ENCODE measurements at places on chromosomes 6 and 20. TPM values are rescaled to one million over a fixed set of nuclear protein-coding genes. Genes with fewer than 3 reads are reported as not detected.
A peak's percentile ranks its signal among the peaks of the same experiment; 100 is the strongest.

Gene BMP7
- not detected for polyA plus RNA-seq

Gene TUBB1
- 2.6 TPM for polyA plus RNA-seq

Gene KCNQ5
- 1.3 TPM for polyA plus RNA-seq

Gene ULBP1
- not detected for polyA plus RNA-seq

Gene ARMH2
- not detected for polyA plus RNA-seq

Gene SIGLEC1
- 0.13 TPM for polyA plus RNA-seq

Gene REM1
- polyA plus RNA-seq = not detected

Gene MUC21
- polyA plus RNA-seq = not detected

Gene BFSP1
- 4.8 TPM for polyA plus RNA-seq

Gene SLC22A3
- polyA plus RNA-seq = 0.11 TPM

Gene TBXT
- not detected for polyA plus RNA-seq

- DNase-seq = no peak
- no peaks in the 10 kb centered on the region for H3K36me3 ChIP-seq
- H3K27me3 ChIP-seq = no peaks in the 10 kb centered on the region
- H3K4me3 ChIP-seq = no peak overlapping the region
- H3K4me1 ChIP-seq = no peaks in the 10 kb centered on the region
Observed at GRCh38 chr6:39254999-39255535, 25.8 kb upstream of the KCNK5 start.

GRCh38 chr6:30613251-30614043 lies 3.6 kb downstream of the PPP1R10 start:
- H3K4me1 ChIP-seq = peaks cover 70% of the 10 kb centered on the region
- peaks cover 29% of the 10 kb centered on the region for H3K27me3 ChIP-seq
- peak overlapping the region; percentile 73 for H3K4me3 ChIP-seq
- DNase-seq = no peak
- H3K36me3 ChIP-seq = peaks cover 42% of the 10 kb centered on the region
- peak overlapping the region; percentile 100 for H3K27ac ChIP-seq

DNA sequence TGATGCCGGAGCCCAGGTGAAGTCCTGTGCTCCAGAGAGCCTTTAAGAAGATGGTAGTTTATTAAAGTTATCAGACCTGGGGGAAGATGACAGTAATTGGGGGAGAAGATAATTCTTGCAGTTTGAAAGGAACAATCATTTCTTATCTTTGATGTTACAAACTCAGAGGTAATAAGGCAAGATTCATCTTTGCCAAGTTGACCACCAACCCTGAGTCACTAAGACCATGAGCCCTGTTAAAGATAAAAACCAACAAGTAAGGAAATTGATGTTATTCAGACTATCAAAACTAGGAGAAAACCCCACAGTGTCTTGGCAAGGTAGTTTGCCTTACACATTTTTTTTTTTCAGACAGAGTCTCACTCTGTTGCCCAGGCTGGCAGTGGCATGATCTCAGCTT lies 73.1 kb downstream of the MKKS start:
- no peak overlapping the region for H3K27ac ChIP-seq
- no peaks in the 10 kb centered on the region for H3K36me3 ChIP-seq
- peaks cover 2% of the 10 kb centered on the region for H3K27me3 ChIP-seq
- DNase-seq = no peak

GRCh38 chr6:161788531-161788930 lies 514.7 kb upstream of the AGPAT4 start:
- H3K27me3 ChIP-seq = peaks cover 7% of the 10 kb centered on the region
- DNase-seq = no peak
- no peak overlapping the region for H3K27ac ChIP-seq
- no peaks in the 10 kb centered on the region for H3K4me1 ChIP-seq
- no peak overlapping the region for H3K4me3 ChIP-seq

GRCh38 chr6:7919871-7920270 lies 9.3 kb upstream of the TXNDC5 start:
- H3K27me3 ChIP-seq = peaks cover 3% of the 10 kb centered on the region
- H3K27ac ChIP-seq = no peak overlapping the region
- H3K36me3 ChIP-seq = peaks cover under 1% of the 10 kb centered on the region
- no peak overlapping the region for H3K4me3 ChIP-seq
- no peaks in the 10 kb centered on the region for H3K4me1 ChIP-seq

- H3K4me3 ChIP-seq = no peak overlapping the region
- no peaks in the 10 kb centered on the region for H3K27me3 ChIP-seq
- H3K27ac ChIP-seq = no peak overlapping the region
- no peaks in the 10 kb centered on the region for H3K4me1 ChIP-seq
- H3K36me3 ChIP-seq = no peaks in the 10 kb centered on the region
- DNase-seq = no peak
Observed at GRCh38 chr6:68718385-68719073, 83.4 kb downstream of the ADGRB3 start.

- H3K36me3 ChIP-seq = peaks cover 10% of the 10 kb centered on the region
- peak overlapping the region; percentile 82 for H3K27ac ChIP-seq
- DNase-seq = no peak
- H3K4me1 ChIP-seq = peaks cover 58% of the 10 kb centered on the region
- H3K27me3 ChIP-seq = peaks cover 5% of the 10 kb centered on the region
Observed at GRCh38 chr20:35146299-35146919, 727 bp downstream of the EDEM2 start.

GRCh38 chr20:13006825-13007224 lies 1.9 kb upstream of the SPTLC3 start:
- DNase-seq = no peak
- H3K36me3 ChIP-seq = no peaks in the 10 kb centered on the region
- H3K4me3 ChIP-seq = no peak overlapping the region
- peaks cover 28% of the 10 kb centered on the region for H3K4me1 ChIP-seq

GRCh38 chr6:151243481-151243880 lies 3.7 kb downstream of the AKAP12 start:
- no peak for DNase-seq
- H3K27ac ChIP-seq = no peak overlapping the region
- H3K4me1 ChIP-seq = peaks cover 5% of the 10 kb centered on the region
- H3K27me3 ChIP-seq = peaks cover 6% of the 10 kb centered on the region
- no peaks in the 10 kb centered on the region for H3K36me3 ChIP-seq

DNA sequence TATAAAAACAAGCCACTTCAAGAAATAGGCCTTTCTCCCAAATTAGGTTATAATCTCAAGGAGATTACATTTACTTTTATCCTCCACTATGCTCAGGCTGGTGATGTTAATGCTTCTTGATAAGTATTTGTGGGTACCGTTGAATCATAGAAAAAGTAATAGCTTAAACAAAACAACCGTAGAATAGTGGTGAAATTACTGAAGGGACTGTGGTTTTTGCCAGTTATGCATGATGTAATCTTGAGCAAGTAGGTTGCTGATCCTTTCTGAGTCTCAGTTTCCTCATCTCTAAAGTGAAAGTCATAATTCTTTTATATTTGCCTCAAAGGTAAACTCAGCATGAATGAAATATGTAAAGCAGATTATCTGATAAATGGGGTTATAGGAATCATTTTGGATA lies 187.3 kb upstream of the JAG1 start:
- H3K27ac ChIP-seq = no peak overlapping the region
- no peak overlapping the region for H3K4me3 ChIP-seq
- H3K4me1 ChIP-seq = no peaks in the 10 kb centered on the region
- no peak for DNase-seq
- H3K36me3 ChIP-seq = no peaks in the 10 kb centered on the region

DNA sequence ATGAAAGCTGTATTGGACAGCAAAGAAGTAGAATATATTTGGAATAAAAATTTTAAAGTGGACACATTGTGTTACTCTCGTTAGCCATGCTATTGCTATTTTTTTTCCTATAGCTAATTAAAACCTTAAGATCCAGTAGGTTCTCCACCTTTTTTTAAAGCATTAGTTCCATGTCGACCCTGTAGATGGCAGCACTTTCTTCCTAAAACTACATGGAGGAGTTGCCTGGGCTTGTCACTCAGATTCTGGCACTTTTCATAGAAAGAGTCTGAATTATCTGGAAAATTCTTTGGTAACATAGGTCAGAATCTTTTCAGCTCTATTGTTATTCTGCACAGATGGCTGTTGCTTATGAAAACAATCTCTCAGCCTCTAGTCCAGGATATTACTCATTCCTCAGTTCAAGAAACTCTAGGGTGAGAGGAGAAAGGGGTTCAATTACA lies 42.0 kb upstream of the ESR1 start:
- H3K27me3 ChIP-seq = peaks cover 3% of the 10 kb centered on the region
- H3K4me1 ChIP-seq = peaks cover 6% of the 10 kb centered on the region
- no peak overlapping the region for H3K4me3 ChIP-seq

DNA sequence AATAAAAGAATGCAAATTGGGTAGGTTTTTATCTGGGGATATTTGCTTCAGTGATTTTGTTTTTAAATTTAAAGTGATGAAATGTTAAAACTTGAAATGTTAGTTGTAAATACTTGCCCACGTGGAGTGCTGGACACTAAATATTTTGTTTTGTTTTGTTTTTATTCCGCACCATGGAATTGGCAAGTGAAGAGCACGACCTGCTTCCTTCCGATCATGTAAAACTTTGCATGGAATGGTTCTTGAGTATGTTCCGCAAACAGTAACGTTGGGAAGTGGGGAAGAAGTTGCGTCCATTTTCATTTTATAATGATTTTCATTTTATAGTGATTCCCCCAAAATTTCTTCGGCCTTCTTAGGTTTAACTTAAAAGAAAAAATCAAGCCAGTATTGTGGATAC lies 765 bp downstream of the IRAK1BP1 start:
- no peaks in the 10 kb centered on the region for H3K36me3 ChIP-seq
- no peak for DNase-seq
- peak overlapping the region; percentile 91 for H3K27ac ChIP-seq
- H3K27me3 ChIP-seq = peaks cover 4% of the 10 kb centered on the region
- peak overlapping the region; percentile 97 for H3K4me3 ChIP-seq

- peaks cover 8% of the 10 kb centered on the region for H3K36me3 ChIP-seq
- peaks cover 12% of the 10 kb centered on the region for H3K4me1 ChIP-seq
- peak; percentile 27 for DNase-seq
- peak within 1 kb of the TSS; percentile 95 for H3K4me3 ChIP-seq
Observed at GRCh38 chr6:43455531-43456428, at the start of gene DLK2. Gene DLK2, minus strand, starts transcription at chr6:43455548. Its CDS starts 723 bp downstream, at chr6:43454825.

DNA sequence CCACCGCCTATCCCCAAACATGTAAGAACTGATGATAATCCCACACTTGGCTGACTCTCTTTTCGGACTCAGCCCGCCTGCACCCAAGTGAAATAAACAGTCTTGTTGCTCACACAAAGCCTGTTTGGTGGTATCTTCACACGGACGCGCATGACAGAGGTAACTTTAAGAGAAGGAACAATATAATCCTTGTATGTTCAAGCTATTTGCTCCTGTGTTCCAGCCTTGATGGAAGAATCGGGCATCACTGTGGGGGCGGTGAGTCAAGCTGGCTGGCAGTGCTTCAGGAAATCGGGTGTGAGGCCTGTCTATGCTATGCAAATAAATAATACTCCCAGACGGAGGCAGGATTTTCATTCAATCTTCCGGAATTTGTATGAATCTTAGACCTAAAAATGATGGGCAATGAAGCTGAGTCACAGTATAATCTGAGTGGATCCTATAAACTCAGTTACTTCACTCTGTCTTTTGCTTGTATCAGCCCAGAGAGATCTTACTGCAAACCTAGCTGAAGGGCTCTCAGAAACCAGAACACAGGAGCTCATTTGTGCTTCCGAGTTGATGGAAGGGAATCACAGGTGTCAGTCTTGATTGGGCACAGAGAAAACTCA lies 45.2 kb upstream of the NT5E start:
- no peak overlapping the region for H3K27ac ChIP-seq
- H3K4me1 ChIP-seq = peaks cover 1% of the 10 kb centered on the region
- no peaks in the 10 kb centered on the region for H3K36me3 ChIP-seq

DNA sequence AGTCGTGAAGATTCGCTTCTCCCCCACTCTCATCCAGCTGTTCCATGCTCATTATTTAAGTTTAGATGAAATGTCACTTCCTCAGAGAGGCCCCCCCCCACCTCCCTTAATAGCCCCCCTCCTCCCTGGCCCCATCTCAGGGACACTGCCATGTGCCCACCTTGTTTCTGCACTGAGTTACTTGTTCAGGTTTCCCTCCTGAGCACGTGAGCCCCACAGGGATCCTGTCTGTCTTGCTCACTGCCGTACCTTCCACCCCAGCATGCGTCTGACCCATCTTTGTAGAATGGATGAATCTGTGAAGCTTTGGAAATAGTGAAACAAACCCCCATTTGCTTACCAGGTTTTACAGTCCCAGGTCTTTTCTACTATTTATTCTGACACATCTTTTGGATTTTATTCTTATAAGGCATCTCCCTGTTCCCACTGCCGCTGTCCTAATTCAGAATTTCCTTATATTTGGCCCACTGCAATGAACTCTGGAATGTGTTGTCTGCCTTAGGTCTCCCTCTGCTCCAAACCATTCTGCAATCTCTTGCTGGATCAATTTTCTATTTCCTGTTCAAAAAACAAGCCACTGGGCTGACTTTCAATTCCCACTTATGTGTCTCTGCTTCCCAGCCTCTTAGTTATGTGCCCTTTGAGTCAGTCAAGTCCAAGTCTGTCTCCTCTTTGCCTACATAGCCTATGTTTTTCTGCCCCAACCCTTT lies 136.5 kb upstream of the ECI2 start:
- no peaks in the 10 kb centered on the region for H3K36me3 ChIP-seq
- no peak overlapping the region for H3K27ac ChIP-seq
- H3K4me1 ChIP-seq = no peaks in the 10 kb centered on the region

DNA sequence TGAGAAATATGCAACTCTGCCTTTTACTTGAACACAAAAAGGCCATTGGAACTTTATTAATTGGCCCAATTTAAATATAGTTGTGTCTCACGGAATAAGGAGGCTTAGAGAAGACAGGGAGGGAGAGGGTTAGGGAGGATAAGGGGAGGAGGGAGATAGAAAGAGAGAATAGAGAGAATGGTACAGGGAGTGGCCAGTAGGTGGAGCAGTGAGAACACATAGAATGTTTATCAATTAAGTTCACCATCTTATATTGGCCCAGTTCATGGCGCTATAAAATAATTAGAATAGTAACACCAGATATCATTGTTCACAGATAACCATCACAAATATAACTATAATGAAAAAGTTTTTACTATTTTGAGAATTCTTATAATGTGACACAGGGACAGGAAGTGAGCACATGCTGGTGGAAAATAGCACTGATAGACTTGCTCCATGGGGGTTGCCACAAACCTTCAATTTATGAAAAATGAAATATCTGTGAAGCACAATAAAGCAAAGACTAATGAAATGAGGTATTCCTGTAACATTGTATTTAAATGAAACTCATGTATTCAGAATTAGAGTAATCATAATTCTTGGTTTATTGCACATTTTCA lies 374.1 kb upstream of the MANEA start:
- no peak overlapping the region for H3K27ac ChIP-seq
- no peaks in the 10 kb centered on the region for H3K27me3 ChIP-seq
- H3K36me3 ChIP-seq = no peaks in the 10 kb centered on the region
- no peaks in the 10 kb centered on the region for H3K4me1 ChIP-seq
- DNase-seq = no peak
- no peak overlapping the region for H3K4me3 ChIP-seq

DNA sequence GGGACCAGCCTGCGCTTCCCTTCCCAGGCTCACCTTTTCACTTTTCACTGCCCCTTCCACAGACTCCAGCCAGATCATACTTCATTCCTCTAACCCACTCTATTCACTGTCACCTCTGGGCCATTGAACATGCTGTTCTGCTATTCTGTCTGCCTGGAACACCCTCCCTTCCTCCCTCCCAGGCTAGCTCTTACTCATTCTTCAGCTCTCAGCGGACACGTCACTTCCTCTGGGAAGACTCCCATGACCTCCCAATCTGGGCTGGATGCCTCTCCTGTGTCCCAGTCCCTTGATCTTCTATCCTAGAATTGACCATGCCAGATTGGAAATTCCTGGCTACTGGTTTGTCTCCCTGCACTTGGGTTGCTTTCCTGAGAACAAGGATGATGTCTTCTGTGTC lies 5.0 kb downstream of the SLC12A5 start:
- peaks cover 14% of the 10 kb centered on the region for H3K27me3 ChIP-seq
- no peak for DNase-seq
- no peaks in the 10 kb centered on the region for H3K4me1 ChIP-seq
- no peaks in the 10 kb centered on the region for H3K36me3 ChIP-seq
- no peak overlapping the region for H3K4me3 ChIP-seq

GRCh38 chr20:49865559-49865958 lies 49.8 kb downstream of the SPATA2 start:
- peaks cover 9% of the 10 kb centered on the region for H3K36me3 ChIP-seq
- H3K27ac ChIP-seq = no peak overlapping the region
- no peak overlapping the region for H3K4me3 ChIP-seq
- peaks cover 5% of the 10 kb centered on the region for H3K4me1 ChIP-seq
- H3K27me3 ChIP-seq = no peaks in the 10 kb centered on the region
